D721Med (cell line): ENCODE measurements at places on chromosomes 13 and 19.

DNA sequence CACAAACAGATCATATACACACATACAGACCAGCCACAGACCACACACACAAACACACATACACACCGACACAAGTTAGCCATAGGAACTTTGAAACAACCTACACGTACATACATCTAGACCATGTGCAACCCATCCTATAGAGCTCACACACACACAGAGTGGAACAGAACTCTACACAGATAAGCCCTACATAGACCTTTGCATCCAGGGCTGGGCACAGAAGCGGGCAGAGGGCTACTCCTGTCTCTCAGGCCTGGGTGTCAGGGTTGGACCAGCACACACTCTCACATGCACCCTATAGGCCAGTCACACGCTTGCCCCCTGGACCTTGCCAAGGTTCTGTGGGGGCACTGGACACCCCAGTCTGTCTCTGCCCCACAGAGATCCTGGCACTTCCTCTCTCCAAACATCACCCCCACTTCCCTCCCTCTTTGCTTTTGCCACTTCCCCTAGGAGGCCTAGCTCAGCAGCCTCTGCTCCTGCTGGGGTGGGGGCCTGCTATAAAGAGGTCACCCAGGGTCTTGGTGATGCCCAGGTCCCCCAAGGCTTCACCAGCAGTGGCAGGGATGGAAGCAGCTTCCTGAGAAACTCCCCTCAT lies 5.8 kb upstream of the JUNB start:
- no peak for DNase-seq

DNA sequence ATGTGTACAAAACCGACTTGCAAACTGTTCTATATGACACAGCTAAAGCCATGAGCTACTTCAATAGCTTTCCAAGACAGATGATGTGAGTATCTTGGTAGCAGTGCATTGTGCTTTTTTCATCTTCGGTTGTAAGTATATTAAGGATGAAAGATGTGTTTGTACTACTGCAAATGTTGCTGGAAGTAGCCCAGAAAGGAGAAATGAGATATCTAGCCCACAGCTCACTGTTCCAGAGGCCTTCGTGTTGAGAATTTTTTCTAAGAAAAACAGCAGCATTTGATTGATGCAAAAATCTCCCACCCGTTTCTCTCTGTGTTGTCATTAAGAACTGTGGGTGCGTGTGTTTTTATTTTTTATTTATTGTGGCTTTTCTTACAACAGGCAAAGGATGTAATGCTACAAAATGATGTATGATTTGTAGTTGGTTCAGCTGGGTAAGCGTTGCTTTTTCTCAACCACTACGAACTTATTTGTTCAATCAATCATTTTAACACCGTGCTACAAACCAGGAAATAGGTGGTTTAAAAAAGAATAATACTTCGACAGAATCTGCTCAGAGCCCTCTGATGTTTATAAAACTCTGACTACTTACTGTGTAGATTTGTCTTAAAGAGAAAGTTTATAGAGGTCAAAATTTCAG lies 41.6 kb upstream of the RFC3 start:
- DNase-seq: no peak

- DNase-seq: no peak
These were observed 14.9 kb upstream of the SLITRK5 start for GRCh38 chr13:87656306-87656705.

DNA sequence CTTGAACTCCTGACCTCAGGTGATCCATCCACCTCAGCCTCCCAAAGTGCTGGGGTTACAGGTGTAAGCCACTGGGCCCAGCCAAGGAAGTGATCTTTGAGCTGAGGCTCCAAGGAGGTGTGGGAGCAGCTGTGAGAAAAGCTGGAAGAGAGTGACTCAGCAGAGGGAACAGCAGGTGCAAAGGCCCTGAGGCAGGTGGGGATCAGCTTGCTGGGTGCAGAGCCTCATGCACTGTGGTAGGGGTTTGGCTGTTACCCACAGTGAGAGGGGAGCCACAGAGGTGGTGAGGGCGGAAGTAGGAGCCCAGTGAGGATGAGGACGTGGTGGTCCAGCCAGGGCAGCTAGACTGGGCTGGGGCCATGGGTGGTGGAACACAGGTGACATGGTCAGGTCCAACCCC lies 6.5 kb downstream of the NPAS1 start:
- DNase-seq: no peak

GRCh38 chr13:95533545-95534160 lies 18.9 kb upstream of the CLDN10 start:
- DNase-seq: no peak

GRCh38 chr19:39941615-39942365 lies 7.4 kb upstream of the FCGBP start:
- no peak for DNase-seq

- DNase-seq: no peak
These were observed 30.3 kb downstream of the AP1M1 start for GRCh38 chr19:16227837-16228636.

GRCh38 chr19:21940684-21941083 lies 70.1 kb downstream of the ZNF208 start:
- no peak for DNase-seq
